CD4-positive, alpha-beta T cell treated with Interferon gamma for 1 hour (primary cell): ENCODE measurements at places on chromosomes 2 and 18.

DNA sequence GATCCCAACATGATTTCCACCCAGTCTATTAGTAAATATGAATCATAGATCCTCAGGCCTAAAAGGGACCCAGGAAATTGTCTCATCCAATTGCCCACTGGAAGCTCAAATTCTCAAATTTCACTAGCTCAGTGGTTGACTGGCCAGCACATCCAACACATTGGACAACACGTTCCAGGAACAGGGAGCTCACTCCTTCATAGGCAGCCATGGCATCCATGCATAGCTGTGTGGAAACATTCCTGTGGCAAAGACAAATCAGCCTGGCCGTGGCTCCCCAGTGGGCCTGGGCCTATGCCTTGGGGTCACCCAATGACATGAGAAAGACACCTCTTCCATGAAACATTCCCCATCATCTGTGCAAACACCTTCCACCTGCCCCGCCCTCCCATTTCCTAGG is 261.1 kb downstream of the ANAPC1 start:
- DNase-seq: no peak

DNA sequence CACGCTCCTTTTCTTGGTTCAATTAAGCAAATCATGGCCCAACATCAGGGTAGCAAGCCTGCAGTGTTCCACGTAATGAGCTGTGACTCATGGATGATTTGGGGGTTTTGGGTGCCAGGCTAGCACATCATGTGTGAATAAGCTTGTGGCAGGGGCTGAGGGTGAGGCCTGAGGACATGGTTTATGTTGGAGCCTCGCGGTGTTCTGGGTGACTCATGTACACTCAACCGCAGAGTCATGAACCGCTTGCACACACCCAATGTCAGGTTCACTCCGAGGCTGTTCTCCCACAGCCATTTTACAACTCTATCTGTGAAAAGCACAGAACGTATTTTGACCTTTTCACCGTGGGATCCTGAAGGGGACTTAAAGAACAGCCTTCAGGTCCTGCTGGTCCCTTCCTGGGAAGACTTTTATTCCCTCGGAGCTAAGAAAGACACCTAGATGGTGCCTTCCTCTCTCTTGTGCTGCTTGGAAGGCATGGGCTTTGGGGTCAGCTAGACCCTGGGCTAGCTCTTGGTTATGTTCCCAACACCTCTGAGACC is 139.9 kb upstream of the ZEB2 start:
- peak; percentile 87 for DNase-seq

- no peak for DNase-seq
Observed at GRCh38 chr2:232592772-232593395, 40.5 kb upstream of the EFHD1 start.

GRCh38 chr18:26468931-26469340 is 79.4 kb downstream of the KCTD1 start:
- DNase-seq: no peak

DNA sequence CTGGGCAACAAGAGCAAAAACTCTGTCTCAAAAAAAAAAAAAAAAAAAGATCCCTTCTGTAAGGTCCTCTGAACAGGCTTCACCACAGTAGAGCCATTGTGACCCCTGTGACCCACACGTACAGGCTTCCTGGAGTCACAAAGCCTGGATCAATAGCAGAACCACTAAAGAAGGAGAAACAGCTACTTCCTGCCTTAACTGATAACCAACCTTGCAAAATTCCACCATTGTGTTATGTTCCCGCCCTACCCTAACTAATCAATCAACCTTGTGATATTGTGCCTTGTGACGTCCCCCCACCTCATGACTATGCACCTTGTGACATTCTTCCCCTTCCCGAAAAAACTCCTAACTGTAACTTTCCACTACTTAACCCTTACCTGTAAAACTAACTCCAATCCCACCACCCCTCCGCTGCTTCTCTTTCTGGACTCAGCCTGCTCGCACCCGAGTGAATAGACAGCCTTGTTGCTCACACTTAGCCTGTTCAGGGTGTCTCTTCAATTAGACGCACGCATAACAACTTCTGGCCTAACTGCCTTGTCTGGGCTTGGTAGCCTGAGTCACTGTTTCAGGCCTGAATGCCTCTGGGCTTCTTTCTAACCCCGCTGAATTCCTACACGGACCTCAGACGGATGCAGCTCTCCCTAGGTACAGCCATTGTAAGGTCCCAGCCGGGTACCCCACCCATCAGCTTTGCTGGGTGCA is 13.9 kb downstream of the SCYGR8 start:
- DNase-seq: no peak

- DNase-seq: no peak
Observed at GRCh38 chr2:199814817-199815211, 36.2 kb downstream of the FTCDNL1 start.

DNA sequence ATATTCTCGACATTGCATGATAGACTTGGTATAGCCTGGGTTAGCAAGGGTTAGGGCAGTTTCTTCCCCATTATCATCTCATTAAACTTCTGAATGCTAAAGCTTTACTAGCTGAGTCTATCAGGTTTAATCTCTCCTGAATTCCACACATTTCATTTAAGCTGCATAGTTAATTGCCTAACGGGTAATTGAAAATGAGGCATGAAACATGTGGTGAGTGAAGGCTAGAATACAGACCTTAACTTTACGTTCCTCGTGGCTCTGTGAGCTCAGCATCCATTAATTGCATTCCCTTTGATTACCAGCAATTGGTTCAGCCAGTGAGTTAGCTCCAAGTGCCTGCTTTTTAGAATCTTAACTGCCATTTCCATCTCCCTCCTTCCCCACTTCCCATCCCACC is 126.5 kb upstream of the MEX3C start:
- DNase-seq: no peak

DNA sequence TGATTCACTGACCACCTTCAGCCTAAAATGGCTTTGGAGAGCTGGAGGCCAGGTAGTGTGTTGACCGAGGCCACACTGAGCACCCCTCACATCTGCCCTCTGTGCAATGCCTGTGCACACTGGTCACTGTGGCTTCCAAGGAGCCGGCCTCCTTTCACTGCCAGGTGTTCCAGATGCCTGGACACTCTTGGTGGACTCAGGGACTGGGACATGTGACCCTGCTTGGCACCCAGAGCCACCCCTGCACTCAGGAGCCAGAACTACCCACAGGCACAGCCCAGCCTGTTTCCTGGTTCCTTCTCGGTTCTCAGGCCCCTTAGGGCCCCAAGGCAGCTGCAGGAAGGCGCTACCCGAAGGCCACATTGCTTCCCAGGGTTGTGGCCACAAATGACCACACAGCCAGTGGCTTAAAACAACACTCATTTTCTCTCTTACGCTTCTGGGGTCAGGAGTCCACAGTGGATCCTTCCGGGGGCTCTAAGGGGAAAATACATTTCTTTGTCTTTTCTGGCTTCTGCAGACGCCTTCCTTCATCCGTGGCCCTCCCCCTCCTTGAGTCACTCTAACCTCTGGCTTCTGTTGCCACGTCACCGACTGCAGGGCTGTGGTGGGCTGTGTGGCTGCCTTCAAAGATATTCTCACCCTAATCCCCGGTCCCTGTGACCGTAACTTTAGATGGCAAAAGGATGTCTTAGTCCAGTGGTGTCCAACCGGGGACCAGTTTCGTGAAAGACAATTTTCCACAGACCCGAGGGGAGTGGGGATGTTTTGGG is 78.6 kb downstream of the ASB1 start:
- no peak for DNase-seq

DNA sequence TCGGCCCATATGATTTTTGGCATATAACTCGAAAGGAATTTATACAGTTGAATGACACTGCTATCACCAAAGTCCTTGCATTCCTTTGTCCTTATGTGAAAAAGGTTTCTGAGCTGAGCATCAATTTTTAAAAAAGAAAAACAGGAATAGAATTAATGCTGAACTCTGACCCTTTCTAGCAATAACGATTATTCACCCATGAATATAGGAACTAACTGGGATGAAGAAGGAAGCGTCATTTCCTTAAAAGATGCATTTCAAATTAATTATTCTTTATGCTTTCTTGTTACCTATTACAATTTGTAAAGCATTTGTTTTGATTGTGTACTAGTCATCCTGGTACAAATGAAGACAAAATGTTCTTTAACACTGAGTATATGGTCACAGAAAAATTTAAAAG is 19.3 kb downstream of the TMEM247 start:
- DNase-seq: no peak

DNA sequence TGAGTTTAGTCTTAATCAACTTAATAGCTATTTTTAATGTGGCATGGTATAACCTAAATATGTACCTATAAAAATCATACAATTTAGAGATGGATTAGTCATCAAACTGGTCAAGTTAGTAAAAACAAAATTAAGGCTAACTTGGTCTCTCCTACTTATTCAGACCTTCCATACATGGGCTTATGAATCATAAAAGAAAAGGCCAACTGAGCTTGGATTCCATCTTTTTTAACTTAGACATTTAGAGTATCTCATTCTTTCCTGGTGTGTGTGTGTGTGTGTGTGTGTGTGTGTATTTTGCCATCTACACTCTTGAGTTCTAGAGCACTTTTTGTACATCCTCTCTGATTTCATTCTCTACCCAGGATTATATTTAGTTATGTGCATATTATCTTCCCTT is 637.5 kb downstream of the PLCL1 start:
- no peak for DNase-seq

DNA sequence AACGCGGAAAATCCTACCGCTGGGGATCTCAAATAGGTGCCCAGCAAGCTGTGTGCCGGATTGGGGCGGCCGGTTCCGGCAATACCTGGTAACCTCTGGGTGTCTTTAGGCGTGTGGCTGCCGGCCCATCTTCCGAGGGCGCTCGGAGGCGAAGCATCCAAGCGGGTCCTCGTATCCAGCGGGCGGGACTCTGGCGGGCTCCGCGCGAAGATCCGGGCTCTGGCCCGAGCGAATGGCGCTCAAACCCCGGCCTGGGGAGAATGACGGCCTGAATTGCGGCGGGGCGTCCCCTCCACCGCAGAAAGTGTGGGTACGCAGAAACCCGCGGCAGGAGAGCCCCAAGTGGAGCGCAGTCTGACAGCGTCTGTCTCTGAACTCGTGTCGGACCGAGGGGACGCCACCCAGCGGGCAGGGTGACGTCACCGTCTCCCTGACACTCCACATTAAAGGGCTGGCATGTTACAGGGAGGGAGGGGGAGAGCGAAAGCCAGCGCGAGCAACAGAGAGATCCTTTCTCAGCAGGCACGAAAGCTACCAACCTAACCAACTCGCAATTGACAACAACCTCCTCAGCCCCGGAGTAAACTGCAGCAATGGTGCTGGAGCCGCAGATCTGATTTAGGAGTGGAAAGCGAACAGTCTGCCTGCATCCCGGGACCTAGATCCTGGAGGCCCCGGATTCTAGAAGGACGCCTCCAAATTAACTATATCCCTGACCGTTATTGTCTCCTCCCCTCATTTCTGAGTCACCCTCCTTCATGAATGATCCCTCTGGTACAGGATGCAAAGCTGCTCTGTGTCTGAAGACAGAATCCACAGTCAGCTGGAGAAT is at the start of gene SKOR2:
SKOR2 (minus strand) TSS at position 372 of the 832 bp plus-strand sequence. CDS start 2,477 bp downstream, outside the sequence.
- no peak for DNase-seq

DNA sequence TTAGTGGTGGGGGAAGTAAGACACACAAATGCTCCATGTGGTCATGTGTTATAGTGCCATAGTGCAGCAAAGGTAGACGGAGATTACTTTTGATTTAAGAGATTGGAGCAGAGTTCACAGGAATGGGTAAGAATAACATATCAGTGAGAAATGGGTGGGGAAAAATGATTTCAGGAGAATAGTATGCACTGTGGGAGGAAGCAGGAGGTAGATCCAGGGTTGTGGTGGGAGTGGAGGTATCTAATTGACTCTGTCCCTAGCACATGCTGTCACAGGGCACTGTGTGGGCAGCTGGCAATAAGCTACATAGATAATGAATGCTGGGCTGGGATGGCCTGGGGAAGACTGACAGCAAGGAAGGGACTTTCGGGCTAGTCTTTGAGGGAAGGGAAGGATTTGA is 65.3 kb downstream of the STAT1 start:
- no peak for DNase-seq

DNA sequence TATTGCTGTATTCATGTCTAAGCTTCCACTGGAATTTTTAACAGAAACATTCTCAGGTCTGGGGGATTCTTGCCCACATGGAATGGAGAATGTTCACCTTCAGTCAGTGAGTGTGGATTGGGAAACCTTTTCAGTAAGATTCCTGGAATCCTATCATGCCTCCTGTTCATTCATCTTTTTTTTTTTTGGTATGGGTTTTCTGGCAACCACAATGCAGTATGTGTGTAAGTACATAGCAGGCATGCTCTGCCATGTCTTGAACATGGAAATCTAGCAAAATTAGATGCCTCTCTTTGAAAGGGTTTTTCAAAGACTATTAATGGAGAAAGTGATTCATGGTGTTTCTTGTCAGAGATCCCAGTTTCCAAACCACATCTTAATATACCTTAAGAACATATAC is 176.5 kb downstream of the LTBP1 start:
- DNase-seq: no peak

- no peak for DNase-seq
Observed at GRCh38 chr18:74289137-74289536, 2.6 kb downstream of the CYB5A start.

DNA sequence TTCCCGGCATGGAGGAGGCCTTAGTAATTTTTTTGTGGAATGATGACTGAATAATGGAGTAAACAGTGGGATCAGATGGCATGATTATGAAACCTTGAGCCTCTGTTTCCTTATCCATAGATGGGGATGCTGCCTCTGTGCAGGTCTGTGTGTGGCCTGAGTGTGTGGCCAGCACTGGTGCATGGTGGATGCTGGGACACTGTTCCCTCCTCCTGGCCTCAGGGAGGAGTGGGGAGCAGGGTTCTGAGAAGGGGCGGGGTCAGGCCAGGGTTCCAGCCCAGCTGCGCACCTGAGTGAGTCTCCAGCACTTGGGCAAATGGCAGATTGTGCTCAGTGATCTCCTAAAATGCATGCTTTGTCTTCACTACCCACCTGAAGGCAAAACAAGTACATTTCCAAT is 66.4 kb downstream of the DCDC2C start:
- no peak for DNase-seq

DNA sequence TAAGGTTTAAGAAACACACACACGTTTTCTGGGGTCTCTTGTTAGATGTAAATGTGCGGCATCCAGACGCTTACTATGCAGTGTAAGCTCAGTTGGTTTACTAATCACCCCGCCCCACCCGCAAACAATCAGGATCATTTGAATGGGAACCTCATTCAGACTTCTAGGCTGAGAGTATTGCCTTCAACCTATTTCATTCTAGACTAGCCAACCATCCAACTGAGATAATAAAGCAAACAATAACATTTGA is 1.3 kb upstream of the FIGN start:
- no peak for DNase-seq

- DNase-seq: no peak
Observed at GRCh38 chr2:178211943-178212342, 17.6 kb downstream of the OSBPL6 start.
